Immature natural killer cell (primary cell): ENCODE measurements at places on chromosomes 1 and 21. TPM values are rescaled to one million over a fixed set of nuclear protein-coding genes. Genes with fewer than 3 reads are reported as not detected.

DNA sequence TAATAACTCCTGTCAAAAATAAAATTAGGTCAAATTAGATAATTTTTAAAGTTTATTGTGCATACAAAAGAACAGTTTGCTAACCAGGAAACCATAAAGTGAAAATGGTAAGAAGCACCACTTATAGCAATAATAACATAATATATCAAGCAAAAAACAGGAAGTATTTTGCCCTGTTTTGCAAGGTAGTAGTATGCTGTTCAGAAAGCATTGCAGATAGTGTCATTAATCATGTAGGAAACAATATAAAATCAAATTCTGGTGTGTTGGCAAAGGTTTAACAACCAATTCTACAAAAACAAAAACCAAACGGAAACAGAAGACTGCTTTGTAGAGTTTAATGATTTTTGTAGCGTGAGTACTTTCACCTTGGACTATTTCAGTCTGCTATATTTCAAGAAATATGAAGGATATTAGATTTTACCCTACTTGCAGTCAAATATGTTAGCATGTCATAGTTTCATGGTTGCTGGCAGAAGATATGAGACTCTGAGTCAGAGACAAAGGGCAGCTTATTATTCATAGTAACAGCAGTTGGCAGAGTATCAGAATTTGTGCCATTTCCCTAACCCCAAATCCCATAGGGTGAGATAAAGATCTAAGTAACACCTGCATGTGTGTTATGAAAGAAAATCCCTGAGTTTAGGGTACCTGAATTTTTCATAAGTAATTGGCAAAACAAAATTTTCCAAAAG is 729.0 kb upstream of the BRINP3 start:
- H3K36me3 ChIP-seq = no peaks in the 10 kb centered on the region
- H3K27me3 ChIP-seq = no peaks in the 10 kb centered on the region
- no peak overlapping the region for H3K4me3 ChIP-seq
- no peak overlapping the region for H3K27ac ChIP-seq
- H3K4me1 ChIP-seq = no peaks in the 10 kb centered on the region

GRCh38 chr1:221164951-221165838 is 286.0 kb downstream of the HLX start:
- H3K4me3 ChIP-seq = no peak overlapping the region
- peaks cover 10% of the 10 kb centered on the region for H3K27me3 ChIP-seq
- H3K4me1 ChIP-seq = no peaks in the 10 kb centered on the region
- no peaks in the 10 kb centered on the region for H3K36me3 ChIP-seq
- DNase-seq = no peak
- H3K27ac ChIP-seq = no peak overlapping the region

GRCh38 chr1:119748040-119748439 is 20.7 kb downstream of the HMGCS2 start:
- H3K4me1 ChIP-seq = no peaks in the 10 kb centered on the region
- no peak overlapping the region for H3K27ac ChIP-seq
- DNase-seq = no peak

DNA sequence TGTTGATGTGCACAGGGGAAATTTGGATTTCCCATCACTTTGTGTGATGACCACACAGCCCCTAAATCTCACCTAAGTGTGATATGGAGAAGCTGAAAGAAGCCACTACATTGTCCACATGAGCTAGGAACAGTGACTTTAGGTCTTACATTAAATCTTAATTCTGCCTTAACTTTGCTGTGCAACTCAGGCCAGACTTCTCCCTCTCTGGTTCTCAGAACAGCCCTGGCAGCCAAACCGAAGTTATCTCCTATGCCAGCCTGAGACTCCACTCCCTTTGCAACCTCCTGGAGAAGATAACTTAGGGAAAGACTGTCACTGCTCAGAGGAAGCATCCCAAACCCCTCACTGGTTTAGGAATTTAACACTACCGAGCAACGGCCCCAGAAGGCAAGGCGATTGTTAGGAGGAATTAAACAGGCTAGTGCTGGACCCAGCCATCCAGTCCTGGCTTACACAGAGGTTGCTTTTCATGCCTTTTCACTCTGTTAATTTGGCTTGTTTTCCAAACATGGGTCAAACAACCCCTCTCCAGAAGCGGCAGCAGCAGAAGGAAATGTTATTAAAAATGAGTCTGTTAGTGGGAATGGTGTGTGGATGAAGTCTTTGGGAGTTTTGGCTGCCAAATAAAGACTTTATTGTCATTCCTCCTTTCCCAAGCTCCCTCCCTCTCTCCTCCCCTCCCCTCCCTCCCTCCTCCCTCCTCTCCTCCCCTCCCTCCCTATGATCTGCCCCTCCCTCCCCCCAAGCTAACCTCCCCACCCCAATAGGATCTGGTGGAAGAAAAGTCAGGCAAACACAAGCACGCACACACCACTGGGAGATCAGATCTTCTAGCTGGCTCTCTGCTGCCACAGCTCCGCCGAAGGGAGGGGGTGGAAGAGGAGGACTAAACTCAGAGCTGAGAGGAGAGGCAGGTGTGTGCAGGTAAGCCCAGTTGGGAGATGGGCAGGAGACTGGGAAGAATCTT is at the start of gene PRELP:
PRELP (plus strand) TSS at position 795 of the 970 bp plus-strand sequence. CDS start 7,379 bp downstream, outside the sequence.
- H3K27ac ChIP-seq = no peak within 1 kb of the TSS
- no peak for DNase-seq
- no peaks in the 10 kb centered on the region for H3K36me3 ChIP-seq
- no peaks in the 10 kb centered on the region for H3K4me1 ChIP-seq
- no peak within 1 kb of the TSS for H3K4me3 ChIP-seq

Gene FCN3
- not detected for polyA plus RNA-seq
